ENCODE measurements at places on chromosomes 3 and 15. TPM values are rescaled to one million over a fixed set of nuclear protein-coding genes. Genes with fewer than 3 reads are reported as not detected.
A peak's percentile ranks its signal among the peaks of the same experiment; 100 is the strongest.

DNA sequence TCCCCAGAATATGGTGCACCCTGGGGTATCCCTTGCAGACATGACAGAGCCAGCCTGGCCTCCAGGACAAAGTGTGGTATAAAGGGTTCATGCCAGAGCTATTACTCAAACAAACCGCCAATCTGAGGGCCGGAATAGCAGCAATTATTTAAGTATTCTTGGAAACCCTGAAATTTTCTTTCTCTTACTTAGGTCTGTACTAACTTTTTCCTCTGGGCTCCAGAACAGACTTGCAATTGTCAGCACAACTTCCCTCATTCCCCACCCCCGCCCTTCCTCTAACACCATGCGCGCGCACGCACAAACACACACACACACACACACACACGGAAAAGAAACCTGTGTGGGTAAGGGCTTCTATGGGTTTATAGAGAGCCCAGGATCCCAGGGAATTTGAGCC is 56.3 kb downstream of the ISG20 start:
- DNase-seq: no peak

GRCh38 chr15:33737687-33738601 is 230.4 kb upstream of the CHRM5 start:
- DNase-seq: peak; percentile 4

- no peak for DNase-seq
Observed at GRCh38 chr15:69059557-69059943, 45.1 kb downstream of the NOX5 start.

GRCh38 chr3:169984292-169984691 is 17.7 kb downstream of the SEC62 start:
- DNase-seq: no peak

DNA sequence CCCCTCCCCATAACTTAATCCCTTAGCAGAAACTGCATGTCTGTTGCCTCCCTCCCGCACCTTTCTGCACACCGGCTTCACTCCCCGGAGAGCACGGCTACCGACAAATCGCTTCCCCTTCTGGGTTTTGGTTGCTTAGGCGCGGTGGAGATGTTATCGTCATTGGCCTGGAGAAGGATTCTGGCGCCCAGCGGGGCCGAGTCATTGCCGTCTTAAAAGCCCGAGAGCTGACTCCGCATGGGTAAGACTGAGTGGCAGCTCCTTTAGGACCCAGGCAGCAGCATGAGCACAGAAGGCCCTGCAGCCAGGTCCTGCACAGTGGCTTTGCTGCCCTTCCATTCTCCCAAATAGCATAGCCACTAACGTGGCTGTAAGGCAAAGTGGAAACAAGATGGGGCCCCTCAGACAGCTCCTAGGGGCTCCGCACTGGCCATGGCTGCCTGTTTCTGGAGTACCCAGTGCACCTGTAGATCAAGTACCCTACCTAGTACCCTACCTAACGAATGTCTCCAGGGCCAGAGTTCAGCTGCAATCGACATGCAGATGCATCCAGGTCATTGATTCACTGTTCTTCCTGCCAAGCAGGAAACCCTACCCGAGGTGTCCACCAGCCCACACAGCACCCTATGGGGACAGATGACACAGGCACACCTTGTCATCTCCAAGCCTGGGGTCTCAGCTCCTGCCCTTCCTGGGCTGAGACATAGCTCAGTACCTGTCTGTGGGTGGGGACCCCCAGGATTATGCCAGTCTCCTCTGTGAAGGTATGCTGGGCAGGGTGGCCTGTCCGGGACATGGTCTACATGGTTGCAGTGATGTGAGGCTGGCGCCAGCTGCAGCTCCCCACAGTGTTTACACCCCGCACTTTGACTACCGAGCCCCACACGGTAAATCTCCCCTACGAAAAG is 147.6 kb downstream of the LRRK1 start:
- no peak for DNase-seq

- DNase-seq: no peak
Observed at GRCh38 chr3:24191801-24192403, 246.8 kb downstream of the NR1D2 start.

DNA sequence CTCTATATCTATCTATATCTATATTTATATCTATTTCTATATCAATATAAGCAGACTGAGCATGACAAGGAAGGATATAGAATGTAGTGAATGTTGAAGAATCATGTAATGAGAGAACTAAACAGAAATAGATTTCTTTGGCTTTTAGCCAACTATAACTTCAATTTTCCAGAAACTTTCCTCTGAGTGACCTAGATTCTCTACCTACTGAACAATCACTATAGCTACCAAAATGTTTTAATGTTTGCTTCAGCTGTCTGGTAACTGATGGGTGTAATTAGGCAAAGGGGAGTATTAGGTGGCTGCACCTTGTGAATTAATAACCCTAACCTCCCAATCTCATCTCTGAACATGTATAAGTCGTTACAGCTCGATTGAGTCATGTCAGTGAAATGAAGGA is 76.4 kb upstream of the ROBO1 start:
- DNase-seq: no peak

Gene CCDC9B
- 0.62 TPM for total RNA-seq

Gene PPP1R14D
- not detected for total RNA-seq

DNA sequence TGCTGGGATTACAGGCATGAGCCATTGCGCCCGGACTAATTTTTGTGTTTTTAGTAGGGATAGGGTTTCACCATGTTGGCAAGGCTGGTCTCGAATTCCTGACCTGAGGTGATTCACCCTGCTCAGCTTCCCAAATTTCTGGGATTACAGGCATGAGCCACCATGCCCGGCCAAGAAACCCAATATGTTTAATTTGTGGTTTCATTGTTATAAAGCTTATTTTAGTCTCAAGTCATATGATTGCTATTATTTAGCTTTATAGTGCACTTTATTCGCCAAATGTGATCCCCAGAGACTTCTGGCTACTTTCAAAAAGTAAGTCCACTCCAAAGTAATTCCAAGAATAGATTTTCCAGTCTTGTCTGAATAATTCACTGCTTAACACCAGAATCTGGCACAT is 19.3 kb upstream of the SLC4A7 start:
- no peak for DNase-seq

GRCh38 chr3:144229953-144230352 is 258.3 kb downstream of the DIPK2A start:
- no peak for DNase-seq

GRCh38 chr3:3027976-3028567 is 82.1 kb downstream of the IL5RA start:
- no peak for DNase-seq

DNA sequence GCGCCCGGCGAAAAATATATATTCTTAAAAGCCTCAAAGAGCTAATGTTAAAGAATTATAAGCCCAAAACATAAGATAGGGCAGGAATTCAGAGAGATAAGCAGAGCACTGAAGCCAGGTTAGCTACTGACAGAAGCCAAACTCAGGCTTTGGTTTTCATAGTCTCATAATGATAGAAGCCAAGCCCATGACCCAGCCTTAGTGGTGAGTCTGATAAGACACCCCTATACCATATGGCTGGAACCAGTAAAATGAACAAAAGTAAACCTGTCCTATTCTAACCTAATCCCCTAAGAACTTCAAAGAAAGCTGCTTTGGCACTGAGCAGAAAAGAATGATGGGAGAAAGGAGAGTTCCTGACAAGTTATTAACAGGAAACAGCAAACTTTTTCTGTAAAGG is 25.9 kb downstream of the MYO9A start:
- DNase-seq: no peak

GRCh38 chr3:139906418-139906817 is 28.6 kb upstream of the CLSTN2 start:
- no peak for DNase-seq

DNA sequence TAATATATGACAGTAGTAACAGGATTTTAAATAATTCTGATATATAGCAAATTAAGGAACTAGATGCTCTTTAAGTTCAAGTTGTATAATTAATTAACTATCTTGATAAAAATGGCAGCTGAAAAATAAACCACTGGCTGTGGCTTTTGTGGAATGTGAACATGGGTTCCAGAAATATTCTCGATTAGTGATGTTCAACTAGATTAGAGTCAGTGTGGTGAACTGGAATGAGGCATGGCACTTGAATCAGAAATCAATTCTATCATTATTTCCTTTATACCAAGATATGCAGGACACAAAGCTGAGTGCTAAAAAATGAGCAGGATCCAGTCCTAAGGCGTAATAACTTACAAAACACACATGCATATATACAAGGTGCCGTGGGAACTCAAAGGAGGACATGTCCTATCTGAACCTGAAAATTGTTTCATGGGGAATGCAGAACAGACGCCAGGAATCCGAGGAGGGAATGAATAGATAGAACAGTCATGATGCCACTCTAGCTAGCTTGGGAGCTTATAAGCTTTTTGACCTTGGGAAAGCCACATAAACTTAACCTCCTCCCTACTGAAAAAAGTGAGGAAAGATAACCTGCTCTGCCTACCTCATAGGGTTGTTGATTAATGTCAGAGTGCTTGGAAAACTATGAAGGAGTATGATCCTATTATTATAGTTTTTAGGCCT is 402.4 kb downstream of the PLCL2 start:
- no peak for DNase-seq

- DNase-seq: no peak
Observed at GRCh38 chr3:68089572-68090011, 435.2 kb upstream of the SUCLG2 start.

Gene PEX5L
- total RNA-seq: not detected

GRCh38 chr15:63759752-63760151 is 74.0 kb downstream of the HERC1 start:
- no peak for DNase-seq

Measured in activated naive CD8-positive, alpha-beta T cell treated with anti-CD3 and anti-CD28 coated beads for 36 hours (primary cell).